ENCODE measurements at places on chromosomes 11 and 22.
A peak's percentile ranks its signal among the peaks of the same experiment; 100 is the strongest.

DNA sequence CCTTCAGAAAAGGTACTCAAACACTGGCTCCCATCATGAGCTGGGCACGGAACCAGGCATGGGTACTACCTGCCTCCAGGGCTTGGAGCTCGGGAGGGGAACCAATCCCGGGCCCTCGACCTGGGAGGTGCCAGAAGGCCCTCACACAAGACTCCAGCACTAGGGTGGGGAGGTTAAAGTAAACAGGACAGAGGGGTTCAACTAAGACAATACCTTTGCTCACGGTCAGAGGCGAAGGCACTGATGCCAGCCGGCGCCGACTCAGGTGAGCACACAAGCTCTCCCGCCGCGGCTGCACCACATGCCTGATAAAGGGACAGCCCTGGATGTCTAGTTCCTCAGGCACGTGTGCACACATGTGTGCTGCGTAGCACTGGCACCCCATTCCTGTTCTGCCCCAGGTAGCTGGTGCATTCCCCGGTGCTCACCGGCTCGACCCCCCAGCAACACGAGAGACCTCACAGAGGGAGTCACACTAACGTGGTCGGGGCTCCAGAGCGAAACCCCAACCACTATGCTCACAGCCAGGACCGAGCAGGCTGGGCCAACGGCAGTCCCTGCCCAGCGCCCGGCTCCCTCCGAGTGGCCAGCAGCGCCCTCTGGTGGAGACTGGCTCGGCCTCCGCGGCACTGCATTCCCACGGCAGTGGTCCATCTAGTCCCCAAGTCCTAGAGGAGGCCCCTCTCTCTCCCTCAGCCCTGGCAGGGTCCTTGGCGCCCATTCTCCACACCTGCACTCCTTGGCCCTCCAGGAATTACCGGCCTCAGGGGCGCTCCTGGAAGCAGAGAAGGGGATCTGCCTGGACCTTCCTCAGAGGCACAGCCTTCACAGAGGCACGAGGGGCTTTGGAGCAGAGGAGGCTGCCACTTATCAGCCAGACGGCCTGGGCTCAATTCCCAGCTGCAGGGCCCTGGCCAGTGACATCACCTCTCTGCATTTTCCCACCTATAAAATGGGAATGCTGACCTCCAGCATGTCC is 28.8 kb upstream of the MOB2 start:
- no peak overlapping the region for H3K4me3 ChIP-seq
- H3K27me3 ChIP-seq: no peaks in the 10 kb centered on the region
- no peaks in the 10 kb centered on the region for H3K36me3 ChIP-seq
- H3K27ac ChIP-seq: no peak overlapping the region
- H3K4me1 ChIP-seq: peaks cover 2% of the 10 kb centered on the region

DNA sequence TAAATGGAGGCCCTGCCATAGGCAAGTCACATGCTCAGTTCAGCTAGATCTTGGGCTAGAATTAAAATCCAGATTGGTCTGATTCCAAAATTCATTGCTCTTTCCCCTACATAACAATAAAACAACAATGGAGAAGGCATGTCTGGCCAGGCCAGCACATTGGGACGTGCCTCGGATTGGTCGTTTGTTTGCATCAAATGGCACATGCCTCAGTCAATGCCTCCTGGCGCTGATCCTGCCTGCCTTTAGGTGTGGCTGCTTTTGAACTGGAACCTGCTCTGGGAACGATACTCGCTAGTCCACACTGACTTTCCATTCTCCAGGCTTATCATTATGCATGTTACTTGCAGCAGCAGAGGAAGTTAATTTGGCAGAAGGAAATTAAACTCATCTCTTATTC is 322.1 kb downstream of the NELL1 start:
- H3K4me1 ChIP-seq: no peaks in the 10 kb centered on the region
- no peak overlapping the region for H3K4me3 ChIP-seq
- H3K36me3 ChIP-seq: no peaks in the 10 kb centered on the region
- DNase-seq: no peak
- H3K27me3 ChIP-seq: peaks cover 1% of the 10 kb centered on the region
- no peak overlapping the region for H3K27ac ChIP-seq

DNA sequence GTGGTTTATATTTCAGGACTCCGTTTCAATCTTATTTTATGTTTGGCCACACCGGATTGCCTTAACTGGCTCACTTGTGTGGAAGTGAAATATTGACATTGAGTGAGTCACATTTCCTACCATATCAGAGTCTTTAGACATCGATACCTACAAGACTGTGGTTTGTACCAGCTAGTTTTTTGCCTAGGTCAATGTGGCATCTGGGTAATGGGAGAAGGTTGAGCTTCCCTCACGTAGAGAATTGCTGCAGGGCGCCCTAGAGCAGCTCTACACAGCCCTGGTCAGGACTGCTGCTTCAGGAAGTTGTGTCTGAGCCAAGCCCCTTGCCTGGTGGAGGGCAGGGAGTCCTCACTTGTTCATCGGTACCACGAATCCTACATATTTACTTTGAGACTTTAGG is 1.6 kb downstream of the GRAMD1B start:
- peak overlapping the region; percentile 85 for H3K4me3 ChIP-seq
- H3K27me3 ChIP-seq: peaks cover 28% of the 10 kb centered on the region
- DNase-seq: no peak
- H3K27ac ChIP-seq: no peak overlapping the region
- no peaks in the 10 kb centered on the region for H3K36me3 ChIP-seq

GRCh38 chr11:706957-707816 is 1.2 kb downstream of the EPS8L2 start:
- H3K4me1 ChIP-seq: peaks cover 18% of the 10 kb centered on the region
- H3K4me3 ChIP-seq: peak overlapping the region; percentile 68
- peaks cover 2% of the 10 kb centered on the region for H3K36me3 ChIP-seq
- peaks cover 6% of the 10 kb centered on the region for H3K27me3 ChIP-seq
- peak overlapping the region; percentile 91 for H3K27ac ChIP-seq
- no peak for DNase-seq

DNA sequence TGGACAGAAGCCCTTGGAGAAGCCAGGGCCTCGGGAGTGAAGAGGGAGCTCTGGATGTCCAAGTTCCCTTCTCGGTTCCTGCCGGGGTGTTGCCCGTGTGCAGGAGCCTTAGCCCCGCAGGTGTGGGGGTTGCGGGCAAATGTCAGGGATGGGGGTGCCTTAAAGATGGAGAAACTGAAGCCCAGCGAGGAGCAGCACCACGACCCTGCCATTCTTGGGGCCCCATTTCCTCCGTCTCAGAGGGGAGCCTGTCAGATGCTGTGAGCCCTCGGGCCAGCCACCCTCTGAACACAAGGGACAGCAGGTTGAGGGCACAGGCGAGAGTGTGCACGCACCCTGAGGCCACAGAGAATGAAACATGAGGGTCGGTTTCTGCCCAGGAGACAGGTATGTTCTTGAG is 6.3 kb downstream of the OSBPL5 start:
- peaks cover 75% of the 10 kb centered on the region for H3K4me1 ChIP-seq
- H3K27ac ChIP-seq: no peak overlapping the region
- DNase-seq: no peak
- H3K36me3 ChIP-seq: peaks cover 1% of the 10 kb centered on the region

DNA sequence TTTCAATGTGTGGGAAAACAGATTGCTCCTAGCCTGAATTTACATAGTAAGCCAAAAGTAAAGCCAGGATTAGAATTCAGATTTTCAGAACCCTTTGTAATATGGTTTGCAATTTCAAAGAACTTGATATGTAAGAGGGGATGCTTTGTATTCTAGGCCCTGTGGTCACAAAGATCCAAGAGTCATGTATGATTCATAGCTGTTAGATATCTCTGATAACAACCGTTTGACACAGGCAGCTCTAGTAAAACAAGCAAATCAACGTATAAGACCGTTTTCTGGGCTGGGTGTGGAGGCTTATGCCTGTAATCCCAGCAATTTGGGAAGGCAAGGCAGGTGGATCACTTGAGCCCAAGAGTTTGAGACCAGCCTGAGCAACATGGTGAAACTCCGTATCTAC is 79.6 kb downstream of the EMSY start:
- DNase-seq: no peak
- H3K4me3 ChIP-seq: no peak overlapping the region
- no peak overlapping the region for H3K27ac ChIP-seq
- no peaks in the 10 kb centered on the region for H3K27me3 ChIP-seq
- peaks cover 9% of the 10 kb centered on the region for H3K4me1 ChIP-seq

DNA sequence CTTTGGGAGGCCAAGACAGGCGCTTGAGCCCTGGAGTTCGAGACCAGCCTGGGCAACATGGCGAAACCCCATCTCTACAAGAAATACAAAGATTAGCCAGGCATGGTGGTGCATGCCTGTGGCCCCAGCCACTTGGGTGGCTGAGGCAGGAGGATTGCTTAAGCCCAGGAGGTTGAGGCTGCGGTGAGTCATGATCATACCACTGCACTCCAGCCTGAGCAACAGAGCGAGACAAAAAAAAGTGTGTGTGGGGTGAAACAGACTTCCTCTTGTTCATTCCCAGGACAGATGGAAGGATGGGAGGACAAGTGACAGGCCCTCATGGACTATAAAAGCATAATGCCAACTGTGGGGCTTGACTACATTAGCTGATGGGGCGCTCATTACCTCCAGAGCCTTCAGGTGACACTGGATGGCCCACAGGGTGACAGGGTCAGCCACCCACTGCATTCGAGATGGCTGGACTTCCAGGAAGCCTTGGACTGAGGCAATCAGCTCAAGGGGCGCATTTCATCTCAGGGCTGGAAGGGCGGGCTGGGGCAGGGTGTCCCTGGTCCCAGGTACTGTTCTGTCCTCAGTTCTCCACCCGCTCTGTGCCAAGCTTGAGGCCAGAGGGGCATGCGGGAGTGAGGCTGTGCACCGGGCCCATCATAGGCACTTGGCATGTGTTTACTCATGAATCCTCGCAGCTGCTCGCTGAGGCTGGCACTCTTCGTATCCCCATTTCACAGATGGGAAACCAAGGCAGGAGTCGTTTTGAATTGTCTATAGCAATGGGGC is 12.5 kb downstream of the NPTXR start:
- no peaks in the 10 kb centered on the region for H3K4me1 ChIP-seq
- H3K27me3 ChIP-seq: peaks cover 29% of the 10 kb centered on the region
- no peak overlapping the region for H3K4me3 ChIP-seq
- no peak overlapping the region for H3K27ac ChIP-seq
- no peaks in the 10 kb centered on the region for H3K36me3 ChIP-seq

DNA sequence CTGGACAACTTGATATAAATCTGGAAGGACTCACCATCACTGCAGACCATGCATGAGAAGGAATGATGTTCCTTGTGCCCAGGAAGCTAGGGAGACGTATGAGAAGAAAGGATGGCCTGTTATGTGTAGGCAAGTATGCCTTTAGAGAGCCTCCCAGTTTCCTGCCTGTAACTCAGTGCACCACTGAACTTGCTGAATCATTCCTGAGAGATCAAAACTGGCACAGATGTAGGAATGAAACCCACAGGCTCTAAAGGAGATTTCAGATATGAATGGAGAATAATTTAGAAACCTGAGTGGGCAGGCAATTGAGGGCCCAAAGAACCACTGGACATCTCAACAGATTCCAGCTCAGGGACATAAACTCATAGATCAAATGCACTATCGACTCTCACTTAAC is 38.4 kb upstream of the PRSS23 start:
- H3K36me3 ChIP-seq: no peaks in the 10 kb centered on the region
- no peak overlapping the region for H3K4me3 ChIP-seq

GRCh38 chr11:107271425-107271824 is 186.2 kb downstream of the CWF19L2 start:
- H3K27me3 ChIP-seq: peaks cover 2% of the 10 kb centered on the region
- H3K4me3 ChIP-seq: no peak overlapping the region
- no peaks in the 10 kb centered on the region for H3K4me1 ChIP-seq
